Caudate nucleus (tissue), 63 donors: ENCODE measurements at places on chromosomes 5 and 9.

- DNase-seq, result no peak
Observed at GRCh38 chr5:132487841-132488555, 2.6 kb downstream of the IRF1 start.

DNA sequence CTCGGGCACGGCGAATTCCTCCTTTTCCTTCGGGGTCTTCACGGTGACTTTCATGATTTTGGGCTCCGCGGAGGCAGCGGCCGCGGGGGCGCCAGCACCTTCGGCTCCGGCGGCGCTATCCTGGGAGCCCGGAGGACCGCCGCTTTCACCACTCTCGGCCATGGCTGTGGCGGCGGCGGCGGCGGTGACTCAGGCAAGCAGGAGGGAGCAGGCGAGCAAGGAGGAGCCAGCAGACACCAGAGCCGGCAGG is 315 bp downstream of the UBQLN1 start:
- DNase-seq, result peak; percentile 51

DNA sequence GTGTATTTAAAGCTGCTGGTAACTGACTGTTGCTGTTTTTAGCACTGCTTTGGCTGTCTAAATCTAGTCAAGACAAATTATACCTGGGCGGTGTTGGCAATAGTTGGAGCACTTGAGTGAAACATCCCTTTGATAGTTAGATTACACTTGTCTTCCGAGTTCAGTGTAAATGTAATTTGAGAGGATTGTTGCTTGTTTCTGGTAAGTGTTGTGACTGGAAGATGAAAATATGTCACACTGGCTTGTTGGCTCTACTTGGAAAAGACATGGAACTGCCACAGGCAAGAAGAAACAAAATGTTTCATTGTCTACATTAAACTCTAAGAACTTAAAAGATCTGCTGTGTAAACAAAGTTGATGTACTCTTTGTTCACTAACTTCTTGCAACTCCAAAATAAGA is 49.2 kb upstream of the PTPRD start:
- no peak for DNase-seq

GRCh38 chr5:112117551-112117950 is 301.5 kb downstream of the EPB41L4A start:
- no peak for DNase-seq

DNA sequence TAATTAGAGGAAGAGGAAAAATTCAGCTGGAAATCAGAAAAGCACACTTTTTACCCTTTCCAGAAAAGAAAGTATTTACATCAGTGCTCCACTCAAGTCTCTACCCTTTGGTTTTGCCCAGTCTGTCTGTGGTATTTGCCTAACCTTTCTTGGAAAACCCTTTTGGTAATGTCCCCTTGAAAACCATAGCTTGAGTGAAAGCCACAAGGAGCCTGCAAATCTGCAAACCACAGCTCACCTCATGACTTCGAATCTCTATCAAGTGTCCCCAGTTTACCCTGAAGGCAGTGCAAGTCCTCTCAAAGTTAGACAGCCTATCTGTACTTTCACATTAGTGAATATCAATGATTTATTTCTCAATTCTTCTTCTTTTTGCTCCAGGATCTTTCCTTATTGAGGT is 162.1 kb upstream of the TSLP start:
- DNase-seq, result no peak

DNA sequence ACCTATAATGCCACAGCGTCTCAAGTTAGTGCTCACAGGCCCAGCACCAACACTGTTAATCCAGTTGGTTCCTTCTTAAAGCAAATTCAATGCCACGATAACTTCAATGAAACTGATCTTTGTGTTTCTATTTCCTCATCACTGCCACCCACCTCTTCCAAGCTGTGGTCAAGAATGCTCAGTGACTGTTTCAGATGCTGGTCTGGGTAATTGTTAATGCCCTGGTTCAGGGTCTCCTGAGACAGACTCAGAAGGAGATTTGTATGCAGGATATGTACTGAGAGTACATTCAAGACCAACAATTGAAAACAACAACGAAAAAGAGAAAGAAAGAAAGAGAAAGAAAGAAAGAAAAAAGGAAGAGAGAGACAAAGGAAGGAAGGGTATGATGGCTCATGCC is 505.3 kb downstream of the TLE4 start:
- DNase-seq, result no peak

- DNase-seq, result no peak
Observed at GRCh38 chr5:163456840-163457239, 3.1 kb downstream of the NUDCD2 start.

DNA sequence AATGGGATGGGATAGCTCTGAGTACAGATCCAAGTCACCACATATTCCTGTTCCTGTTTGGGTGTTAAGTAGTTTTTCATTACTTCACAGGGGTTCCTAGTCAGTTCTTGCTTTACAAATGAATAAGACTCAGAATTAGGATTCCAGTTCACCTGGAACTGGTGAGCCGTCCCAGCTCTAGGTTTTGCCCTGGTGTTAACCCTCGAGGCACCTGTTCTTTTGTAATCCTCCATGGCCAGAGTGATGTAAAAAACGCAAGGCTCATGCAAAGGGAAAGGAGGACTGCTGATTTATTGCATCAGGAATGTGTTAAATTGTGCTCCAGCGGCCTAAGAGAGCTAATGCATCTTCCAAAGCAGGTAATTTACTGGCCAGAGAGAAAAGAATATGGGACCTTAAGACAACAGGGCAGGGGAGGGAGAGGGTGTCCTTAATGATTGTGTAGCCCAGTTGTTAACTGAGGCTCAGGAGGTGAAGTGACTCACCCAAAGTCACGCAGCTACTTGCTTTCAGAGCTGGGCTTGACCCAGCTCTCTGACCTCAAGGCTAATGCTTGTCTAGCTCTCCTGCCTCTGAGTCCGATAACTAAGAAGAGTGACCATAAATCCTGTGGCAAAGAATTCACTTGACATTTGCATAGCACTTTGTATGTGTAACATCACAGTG is 70.5 kb downstream of the DMRT2 start:
- no peak for DNase-seq

DNA sequence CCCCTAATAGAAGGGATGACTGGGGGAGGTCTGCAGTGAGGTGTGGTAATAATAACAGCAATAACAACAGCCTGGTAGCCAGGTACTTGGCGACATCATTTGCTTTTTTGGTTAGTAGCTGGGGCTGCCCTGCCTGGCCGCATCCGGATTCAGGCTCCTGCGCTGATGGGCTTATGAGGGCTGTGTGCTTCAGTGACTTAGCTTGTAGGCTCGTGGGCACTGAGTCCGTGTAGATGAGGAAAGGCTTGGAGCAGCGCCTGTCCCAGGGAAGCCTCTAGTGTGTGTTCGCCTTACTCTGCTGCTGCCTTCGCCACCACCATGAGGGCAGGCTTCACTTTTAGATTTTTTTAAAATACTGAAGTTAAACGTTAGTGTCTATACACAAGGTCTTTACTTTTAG is 4.5 kb downstream of the NDUFS6 start:
- no peak for DNase-seq

GRCh38 chr9:83964973-83965349 is 15.1 kb downstream of the HNRNPK start:
- DNase-seq, result no peak

- no peak for DNase-seq
Observed at GRCh38 chr5:146920351-146920881, 41.9 kb upstream of the PPP2R2B start.

DNA sequence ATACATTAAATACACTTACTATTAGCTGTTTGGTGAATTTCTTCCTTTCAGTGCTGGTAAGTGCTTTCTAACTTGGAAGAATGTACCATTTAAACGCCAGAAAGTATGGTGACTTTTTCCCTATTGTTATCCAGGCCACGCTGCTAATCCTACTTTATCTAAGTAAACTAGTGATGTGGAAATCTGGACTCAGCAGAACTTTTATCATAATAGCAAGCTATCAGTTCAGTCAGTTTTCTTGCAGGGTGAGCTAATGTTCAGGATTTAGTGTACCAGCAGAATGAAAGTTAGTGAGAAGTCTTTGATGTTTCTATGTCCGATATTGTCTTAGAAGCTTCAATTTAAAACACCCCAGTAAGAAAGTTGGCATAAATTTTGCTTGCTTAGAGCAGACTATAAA is 72.2 kb downstream of the HSD17B4 start:
- DNase-seq, result no peak

DNA sequence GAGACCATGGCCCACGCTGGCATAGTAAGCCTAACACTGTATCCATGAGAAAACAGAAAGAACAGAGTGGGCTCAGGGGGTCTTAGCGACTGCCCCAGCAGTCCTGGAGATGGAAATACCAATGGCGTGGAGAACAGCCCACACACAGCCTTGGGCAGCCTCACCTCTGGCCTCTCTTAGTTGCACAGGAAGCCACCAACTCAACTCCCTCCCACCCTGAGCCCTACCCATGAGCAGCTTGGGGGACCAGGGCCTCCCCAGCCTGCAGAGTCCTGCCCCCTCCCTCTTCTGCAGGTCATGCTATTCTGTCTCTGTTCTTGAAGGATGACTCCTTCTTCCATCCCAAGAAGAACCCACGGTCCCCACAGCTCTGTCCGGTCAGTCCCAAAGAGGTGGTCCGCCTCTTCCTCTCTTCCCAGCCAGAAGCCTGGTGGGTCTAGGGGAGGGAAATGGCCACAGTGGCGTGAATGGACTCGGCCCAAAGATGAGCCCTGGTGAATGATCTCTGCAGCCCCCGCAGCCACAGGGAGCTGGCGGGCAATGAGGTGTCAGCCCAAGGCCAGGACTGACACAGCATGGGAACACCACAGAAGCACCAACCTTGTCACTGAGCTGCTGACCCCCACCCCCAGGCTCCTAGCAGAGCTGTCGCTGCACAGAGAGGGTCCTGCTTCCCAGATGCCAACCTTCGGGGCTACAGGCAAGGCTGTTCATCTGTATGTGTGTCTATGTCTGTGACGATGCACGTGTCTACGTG is 131.2 kb downstream of the ROR2 start:
- DNase-seq, result no peak

DNA sequence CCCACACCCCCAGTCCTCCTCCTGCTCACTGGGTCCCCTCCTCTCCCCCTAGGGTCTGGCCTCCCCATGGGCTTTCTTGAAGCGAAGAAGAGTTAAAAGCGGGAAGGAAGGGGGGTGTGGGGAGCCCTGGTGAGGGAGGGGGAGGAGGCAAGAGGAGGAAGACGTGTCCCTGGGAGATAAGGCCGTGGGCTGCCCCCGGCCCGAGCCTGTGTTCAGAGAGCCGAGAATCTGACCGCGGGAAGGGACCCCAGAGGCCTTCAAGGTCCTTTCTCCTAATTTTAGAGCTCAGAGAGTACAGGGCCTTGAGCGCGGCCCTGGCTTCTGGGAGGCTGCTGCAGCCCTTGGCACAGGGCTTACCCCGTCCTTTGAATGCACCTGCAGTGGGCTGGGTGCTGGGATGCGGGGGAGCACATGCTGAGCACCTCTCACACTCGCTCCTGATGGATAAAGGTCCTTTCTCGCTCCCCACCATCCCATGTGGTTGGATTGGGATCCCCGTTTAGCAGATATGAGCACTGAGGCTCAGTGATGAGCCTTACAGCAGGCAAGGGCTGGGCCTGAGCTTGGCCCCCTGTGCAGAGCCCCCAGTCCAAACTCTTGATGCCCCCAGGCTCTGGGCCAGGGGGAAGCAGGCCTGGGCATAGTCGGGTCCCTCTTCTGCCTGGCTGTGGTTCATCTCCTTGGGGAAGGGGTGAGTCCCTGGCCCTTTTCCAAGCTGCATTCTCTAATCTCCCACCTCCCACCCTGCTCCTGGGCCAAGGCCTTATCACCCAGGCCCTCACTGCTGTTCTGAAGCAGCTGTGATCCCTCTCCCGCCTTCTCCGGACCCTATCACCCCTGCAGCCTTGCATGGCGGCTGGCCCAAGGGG is 5.9 kb downstream of the GFI1B start:
- no peak for DNase-seq

GRCh38 chr9:30519166-30519565 is 1865.3 kb upstream of the ACO1 start:
- no peak for DNase-seq

DNA sequence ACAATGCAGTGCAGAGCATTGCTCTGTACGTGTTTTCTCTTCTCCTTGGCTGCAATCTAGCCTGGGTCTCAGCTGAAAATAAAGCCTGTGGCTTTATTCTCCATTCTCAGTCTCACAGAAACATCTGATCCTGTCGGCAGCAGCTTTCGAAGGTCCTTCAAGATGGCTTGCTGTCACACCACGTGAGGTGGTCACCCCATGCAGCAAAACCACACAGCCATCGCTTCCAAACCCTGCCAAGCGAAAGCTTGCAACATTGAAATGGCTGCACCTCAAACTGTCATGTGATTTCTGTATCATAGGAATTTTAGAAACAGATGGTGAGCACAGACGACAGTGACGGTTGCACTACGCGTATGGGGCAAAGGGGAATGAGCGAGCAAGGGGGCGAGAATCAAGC is 98.5 kb upstream of the SMARCA2 start:
- peak; percentile 28 for DNase-seq

DNA sequence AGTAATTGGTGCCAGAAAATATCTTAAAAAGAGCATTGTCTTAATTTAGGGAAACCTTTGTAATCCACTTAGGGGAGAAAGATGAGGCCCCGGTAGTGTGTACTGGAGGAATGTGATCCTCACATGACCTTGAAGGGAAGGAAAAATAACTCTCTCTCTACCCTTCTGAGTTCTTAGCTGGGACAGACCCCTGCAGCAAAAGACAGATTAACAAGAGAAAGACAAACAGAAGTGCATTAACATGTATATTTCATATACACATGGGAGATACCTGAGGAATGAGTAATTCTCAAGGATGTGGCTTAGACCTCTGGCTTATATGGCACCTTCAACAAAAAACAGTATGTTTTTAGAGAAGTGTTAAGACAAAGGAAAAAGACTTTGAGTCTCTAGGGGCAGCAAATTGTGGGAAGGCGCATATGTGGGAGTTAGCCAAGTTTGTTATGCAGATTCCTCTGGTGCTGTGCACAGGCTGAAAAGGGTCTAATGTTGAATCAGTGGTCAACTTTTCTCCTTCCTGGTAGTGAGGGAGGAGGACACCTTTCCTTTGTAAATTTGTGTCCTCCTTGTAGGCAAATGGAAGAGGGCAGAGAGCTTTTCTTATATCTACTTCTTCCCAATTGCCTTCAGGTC is 138.8 kb downstream of the LRRC70 start:
- no peak for DNase-seq

DNA sequence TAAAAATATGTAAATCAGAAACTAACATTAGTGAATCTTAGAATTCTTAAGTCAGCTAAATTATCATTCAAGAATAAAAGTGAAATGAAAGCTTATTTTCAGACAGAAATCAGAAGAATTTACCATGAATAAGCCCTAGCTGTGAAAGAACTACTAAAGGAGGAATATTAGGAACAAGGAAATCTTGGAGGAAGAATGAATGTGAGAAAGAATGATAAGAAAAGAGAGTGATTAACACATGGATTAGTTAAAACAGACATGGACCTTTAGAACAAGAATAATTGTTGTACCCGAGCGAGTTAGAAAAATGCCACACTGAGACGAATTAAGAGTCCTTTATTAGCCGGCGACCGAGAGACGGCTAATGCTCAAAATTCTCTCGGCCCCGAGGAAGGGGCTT is 24.1 kb upstream of the RHOBTB3 start:
- no peak for DNase-seq
